ENCODE measurements at places on chromosomes 2 and 18. TPM values are rescaled to one million over a fixed set of nuclear protein-coding genes. Genes with fewer than 3 reads are reported as not detected.
A peak's percentile ranks its signal among the peaks of the same experiment; 100 is the strongest.

GRCh38 chr18:25686960-25687500 lies 335.1 kb upstream of the ZNF521 start:
- DNase-seq: no peak

- DNase-seq: no peak
These were observed 520.6 kb upstream of the RAB12 start for GRCh38 chr18:8088626-8089025.

DNA sequence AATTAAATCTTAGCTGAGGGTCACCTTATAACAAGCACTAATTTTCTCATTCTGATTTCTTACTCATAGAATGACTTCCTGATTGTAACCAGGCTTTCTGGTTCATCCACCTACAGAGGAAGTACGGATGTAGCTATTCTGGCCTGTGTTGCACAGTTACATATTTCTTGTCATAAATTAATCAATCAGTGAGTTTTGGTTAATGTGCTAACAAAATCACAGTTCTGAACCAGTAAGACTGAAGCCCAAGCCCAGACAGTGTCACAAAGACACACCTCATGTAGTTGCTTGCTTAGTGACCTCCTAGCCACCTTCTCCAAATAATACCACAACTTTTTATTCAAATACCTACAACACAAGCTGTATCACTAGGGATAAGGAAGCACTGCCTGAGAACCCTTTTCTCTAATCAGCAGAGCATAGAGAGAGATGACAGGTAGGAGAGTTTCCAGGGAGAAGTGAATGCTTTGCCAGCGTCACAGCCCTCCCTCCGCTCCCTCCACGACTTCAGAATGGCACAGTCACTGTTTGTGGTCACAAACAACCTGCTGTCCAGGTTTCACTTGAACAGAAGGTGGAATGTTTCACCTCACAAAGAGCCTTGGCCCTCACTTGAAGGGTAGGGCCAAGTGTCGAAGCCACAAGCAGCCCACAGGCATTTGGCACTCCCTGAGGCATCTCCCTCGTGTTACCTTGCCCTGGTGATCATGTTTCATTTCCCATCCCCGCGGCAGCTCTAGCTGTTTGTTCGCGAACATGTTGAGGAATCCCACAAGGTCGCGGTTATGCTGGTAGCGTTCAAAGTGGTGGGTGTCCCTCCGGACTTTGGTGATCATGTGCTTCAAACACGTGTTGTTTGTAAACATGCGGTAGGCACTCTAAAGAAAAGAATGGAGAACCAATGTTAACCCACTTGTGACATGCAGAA lies 120.8 kb upstream of the STK17B start:
- DNase-seq: peak; percentile 57

Gene MTLN
- 39.7 TPM for polyA plus RNA-seq

- no peak for DNase-seq
These were observed 148.7 kb upstream of the DSEL start for GRCh38 chr18:67665266-67665665.

Gene GPR45
- not detected for polyA plus RNA-seq

- DNase-seq: no peak
These were observed 176.9 kb upstream of the NABP1 start for GRCh38 chr2:191500884-191501560.

Gene RTP5
- not detected for polyA plus RNA-seq

Measured in immature natural killer cell (primary cell).